ENCODE measurements at places on chromosomes 16 and 17.

GRCh38 chr16:48833461-48833860 lies 223.5 kb upstream of the N4BP1 start:
- DNase-seq, result no peak

DNA sequence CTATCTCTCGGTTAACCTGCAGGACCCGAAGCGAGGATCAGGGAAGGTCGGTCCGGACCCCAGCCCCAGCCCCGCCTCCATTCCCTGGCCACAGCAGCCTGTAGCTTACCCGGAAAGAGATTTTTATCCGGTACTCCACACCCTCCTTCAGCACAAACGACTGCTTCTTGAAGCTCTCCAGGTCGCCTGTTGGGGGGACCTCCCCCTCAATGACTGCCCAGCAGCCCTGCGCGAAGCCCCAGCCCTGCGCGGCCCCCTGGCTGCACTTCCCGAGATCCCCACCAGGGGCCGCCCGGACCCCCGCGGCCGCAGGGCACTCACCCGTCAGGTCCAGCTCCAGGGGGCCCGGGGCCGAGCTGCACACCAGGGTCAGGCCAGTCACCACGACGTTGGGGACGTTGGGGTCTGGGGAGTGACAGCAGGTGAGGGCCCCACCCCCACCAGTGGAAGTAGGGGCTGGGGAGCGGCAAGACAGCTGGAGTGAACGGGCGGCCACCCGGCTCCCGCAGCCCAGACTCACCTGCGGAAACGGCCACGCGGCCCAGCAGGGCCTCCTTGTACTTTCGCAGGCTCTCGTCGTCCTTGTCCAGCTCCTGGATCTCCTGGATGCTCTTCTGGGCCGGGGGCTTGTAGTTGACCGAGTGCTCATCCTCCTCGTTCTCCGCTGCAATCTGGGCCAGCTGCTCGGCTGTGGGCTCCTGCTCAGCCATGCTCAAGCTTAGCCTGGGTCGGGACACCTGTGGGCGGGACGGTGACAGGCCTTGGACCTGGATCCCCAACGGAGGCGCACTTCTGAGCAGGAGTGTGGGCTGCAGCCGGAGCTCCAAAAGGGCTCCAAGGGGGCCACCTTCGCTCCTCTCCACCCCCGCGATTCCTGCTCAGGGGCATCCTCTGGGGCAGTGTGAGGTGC lies 1.7 kb downstream of the ARHGDIA start:
- peak; percentile 61 for DNase-seq

- DNase-seq, result no peak
These were observed 94.4 kb downstream of the CLEC16A start for GRCh38 chr16:11038777-11039176.

GRCh38 chr17:39775031-39775430 lies 37.3 kb downstream of the GRB7 start:
- no peak for DNase-seq

DNA sequence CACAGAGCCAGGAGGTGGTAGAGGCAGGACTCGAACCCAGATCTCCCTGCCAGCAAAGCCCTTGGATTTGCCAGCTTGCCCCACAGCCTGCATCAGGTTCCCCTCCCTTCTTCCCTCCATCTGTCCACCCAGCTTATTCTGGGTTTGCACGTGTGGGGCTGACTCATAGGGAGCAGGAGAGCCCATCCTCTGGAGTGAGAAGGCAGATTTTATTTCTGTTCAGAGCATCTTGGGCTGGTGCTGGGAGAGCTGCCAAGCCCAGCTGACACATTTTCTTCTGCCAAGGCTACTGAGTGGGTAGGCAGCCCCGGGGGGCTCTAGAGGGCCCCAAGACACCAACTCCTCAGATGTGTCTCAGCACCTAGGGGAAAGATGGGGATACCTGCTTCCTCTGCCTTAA lies 106.3 kb upstream of the CRHR1 start:
- no peak for DNase-seq

GRCh38 chr16:85812811-85813700 lies 13.6 kb downstream of the COX4I1 start:
- no peak for DNase-seq

DNA sequence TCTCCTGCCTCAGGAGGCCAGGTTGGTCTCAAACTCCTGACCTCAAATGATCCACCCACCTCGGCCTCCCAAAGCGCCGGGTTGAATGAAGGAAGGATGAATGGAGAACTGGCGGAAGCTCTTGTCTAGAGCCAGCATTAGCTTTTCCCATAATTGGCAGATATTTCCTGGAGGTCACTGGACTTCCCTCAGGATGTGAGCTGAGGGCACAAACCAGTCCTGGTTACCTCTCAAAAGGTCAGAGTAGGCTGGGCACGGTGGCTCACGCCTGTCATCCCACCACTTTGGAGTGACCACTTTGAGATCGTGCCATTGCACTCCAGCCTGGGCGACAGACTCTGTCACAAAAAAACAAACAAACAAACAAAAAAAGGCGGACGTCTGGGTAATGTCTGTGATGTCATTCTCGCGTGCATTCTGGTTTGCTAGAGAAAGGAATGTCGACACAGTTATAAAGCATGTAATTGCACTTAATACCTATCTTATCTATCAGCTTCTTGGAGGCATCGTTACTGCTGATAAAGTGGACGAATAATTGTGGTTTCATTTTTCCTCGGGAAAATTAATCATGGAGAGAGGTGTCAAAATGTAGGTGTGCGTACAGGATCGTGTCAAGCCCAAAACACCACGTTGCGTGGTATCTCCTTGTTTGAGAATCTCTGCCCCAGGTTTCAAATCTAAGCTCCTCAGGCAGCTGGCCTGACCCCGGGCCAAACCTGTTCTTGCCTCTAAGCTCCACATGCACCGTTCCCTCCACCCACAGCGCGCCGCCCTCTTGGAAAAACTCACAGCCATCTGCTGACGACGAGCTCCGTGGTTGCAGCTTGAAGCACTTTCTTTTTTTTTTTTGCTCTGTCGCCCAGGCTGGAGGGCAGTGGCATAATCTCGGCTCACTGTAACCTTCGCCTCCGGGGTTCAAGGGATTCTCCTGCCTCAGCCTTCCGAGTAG lies 6.4 kb upstream of the CRK start:
- peak; percentile 30 for DNase-seq

DNA sequence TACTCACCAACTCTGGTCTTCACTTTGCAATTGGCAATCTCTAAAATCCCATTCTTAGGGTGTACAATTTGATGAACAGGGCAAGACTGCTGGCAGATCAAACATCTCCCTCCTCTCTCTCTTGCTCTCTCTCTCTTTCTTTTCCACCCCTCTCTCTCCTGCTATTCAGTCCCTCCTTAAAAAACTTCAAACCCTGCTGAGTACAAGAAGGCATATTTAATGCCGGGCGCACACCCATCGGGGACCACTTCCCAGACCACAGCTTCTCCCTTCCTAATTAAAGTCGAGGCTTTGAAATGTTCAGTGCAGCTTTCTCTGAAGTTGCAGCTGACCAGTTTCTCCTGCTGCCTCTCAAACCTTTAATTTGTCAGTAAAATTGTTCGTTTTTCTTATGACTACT lies 185.4 kb upstream of the CDH11 start:
- no peak for DNase-seq

DNA sequence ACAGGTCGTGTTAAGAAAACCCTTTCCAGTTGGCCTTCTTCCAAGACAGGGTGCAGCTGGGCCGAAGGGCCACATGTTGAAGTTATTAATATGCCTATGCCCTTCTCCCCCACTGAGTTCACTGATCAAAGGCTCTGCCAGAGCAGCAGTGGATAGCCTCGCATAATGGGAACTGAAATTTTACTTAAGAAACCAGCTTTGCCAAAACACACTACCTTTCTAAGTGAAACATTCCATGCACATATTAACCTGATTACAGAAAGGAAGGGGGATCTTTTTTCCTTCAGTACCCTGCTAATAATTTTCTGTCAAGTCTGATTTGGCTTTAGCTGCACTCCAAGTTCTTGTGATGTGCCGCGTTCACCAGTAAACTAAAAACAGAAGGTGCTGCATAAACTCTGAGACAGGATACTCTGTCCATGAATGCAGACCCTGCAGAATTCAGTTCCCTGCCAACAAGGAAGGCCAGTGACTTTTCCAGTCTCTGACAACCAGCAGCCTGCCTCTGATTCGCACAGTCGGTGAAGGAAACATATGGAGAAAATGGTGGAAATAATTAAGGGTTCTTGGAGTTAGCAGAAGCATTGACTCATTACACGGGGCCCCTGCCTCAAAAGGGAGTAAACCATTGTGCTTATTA lies 283.8 kb downstream of the ZFHX3 start:
- no peak for DNase-seq

- no peak for DNase-seq
These were observed 631 bp downstream of the CDH3 start for GRCh38 chr16:68645494-68646388.

DNA sequence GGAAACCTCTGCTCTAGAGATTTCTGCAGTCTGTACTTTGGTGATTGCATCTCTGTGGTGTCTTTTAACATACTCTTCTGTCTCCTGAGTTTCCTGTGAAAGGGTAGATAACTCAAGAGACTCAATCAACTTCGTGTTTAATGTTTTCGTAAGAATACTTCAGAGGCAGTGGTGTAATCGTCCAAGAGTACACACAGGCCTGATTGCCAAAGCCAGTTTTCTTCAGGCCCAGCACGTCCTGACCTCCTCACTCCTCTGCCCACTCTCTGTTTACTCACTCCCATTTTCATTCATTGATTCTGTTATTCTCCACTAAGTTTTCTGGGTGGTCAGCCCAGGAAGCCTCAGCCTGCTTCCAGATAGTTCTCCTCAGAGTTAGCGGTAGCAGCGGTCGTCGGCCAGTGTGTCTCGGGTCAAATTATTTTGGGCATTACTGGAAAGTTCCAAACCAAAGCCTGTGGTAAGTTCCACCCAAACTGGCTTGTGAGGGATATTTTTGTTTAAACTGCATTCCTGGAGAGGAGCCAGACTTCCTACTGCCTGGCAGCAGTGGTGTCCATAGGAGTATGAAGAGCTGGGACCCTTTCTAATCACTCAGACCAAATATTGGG lies 293.2 kb downstream of the WWOX start:
- DNase-seq, result no peak

GRCh38 chr16:20941636-20941926 lies 41.0 kb downstream of the LYRM1 start:
- DNase-seq, result no peak

- DNase-seq, result peak; percentile 63
These were observed at the start of gene TBKBP1 for GRCh38 chr17:47693731-47694580. Gene TBKBP1 (plus strand): TSS chr17:47694161. CDS start chr17:47696113, 1,952 bp downstream.

GRCh38 chr16:88144028-88144511 lies 192.8 kb downstream of the BANP start:
- no peak for DNase-seq

GRCh38 chr17:50708050-50709000 lies 611 bp upstream of the ANKRD40 start:
- DNase-seq, result no peak

DNA sequence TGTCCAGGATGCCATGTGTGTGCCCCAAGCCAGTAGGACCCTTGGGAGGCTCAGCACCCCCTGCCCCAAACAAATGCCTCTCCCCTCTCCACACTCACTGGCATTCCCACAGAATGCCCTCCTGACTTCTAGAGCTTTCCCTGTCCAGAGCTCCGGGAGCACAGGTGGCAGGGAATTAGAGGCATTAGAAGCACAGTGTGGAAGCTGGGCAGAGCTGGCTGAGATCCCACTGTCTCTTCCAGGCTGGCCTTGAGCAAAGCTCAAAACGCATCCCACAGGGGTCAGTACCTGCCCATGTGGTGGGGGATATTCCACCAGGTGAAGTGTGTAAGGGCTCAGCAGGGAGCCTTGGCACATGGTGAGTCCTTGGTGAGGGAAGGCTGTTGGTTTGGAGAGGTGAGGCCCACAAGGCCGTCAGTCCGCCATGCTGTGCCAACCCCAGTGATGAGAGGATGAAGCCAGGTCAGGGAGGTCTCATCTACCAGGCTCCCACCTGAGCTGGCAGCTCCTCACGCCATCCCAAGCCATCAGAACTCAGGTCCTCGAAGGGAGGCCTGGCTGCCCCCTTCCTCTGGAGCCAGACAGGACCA lies 18.1 kb downstream of the ENDOV start:
- DNase-seq, result no peak

- DNase-seq, result no peak
These were observed 77.9 kb downstream of the KSR1 start for GRCh38 chr17:27533874-27534815.

DNA sequence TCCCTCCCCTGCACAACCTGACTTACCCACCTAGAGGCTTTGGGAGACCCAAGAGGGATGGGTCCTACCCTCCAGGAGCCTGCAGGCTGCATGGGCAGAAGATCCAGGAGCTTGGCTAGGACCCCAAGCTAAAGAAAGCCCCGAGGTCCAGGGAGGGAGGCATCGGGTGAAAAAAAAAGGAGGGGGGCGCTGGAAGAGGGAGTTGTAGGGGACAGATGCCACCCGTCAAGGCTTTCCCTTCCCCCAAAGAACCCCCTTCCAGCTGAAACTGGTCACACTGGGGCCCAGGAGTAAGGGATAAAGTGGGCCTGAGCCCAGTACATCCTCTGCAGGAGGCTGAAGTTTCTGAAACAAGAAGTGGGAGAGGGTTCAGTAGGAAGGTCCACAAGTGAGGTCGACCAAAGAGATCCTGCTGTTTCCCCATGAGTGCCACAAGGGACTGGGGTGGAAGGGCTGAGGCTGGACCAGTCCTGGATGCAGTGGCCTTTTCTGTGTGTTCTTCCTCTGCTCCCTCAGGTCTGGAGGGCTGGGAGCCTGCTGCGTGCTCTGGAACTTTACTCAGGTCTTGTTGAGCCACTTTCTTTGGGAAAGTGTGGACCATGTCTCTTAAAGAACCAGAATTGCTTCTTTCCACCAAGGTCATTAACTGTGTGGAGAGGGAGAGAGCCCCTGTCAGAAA lies 14.2 kb upstream of the CBFB start:
- no peak for DNase-seq

DNA sequence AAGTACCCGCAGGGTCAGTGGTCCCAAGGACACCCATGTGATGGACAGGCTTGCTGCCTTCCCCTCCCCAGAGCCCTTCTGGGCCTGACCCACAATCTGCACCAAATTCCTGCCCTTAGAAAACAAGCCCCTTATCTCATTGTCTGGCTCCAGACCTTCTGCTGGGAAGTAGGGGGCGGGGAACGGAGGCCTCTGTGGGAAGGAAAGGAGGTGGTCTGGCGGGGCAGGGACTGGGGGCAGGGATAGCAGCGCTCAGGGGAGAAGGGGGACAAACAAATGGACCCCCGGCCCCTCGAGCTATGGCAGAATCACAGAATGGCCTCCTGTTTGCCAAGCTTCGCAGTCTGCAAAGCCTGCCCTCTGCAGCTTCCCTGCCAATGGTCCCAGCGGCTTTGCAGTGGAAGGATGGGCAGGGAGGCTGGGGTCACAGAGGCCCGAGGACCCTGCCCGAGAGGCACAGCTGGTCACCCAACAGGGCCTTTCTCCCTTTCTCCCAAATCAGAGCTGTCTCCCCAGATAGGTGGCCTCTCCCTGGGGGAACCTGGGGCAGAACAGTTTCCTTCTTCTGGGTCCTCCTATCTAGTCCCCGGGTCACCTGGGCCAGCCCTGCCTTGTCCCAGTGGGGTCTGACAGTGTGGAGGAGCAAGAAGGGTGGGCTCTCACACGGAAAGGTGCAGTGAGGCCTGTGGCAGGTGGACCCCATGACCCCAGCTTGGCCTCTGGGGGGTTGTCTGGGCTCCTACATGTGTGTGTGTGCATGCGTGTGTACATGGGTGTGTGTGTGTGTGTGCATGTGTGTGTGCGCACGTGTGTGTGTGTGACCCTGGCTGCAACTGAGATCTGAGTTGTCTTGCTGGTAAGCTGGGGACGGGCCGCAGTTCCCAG lies 25.5 kb downstream of the TMEM235 start:
- no peak for DNase-seq

- peak; percentile 71 for DNase-seq
These were observed 291.6 kb upstream of the TNRC6C start for GRCh38 chr17:77666881-77667395.

Data from activated CD4-positive, alpha-beta T cell treated with anti-CD3 and anti-CD28 coated beads for 48 hours (primary cell).